Substantia nigra (tissue), 51 donors: ENCODE measurements at places on chromosomes 7 and 10.

DNA sequence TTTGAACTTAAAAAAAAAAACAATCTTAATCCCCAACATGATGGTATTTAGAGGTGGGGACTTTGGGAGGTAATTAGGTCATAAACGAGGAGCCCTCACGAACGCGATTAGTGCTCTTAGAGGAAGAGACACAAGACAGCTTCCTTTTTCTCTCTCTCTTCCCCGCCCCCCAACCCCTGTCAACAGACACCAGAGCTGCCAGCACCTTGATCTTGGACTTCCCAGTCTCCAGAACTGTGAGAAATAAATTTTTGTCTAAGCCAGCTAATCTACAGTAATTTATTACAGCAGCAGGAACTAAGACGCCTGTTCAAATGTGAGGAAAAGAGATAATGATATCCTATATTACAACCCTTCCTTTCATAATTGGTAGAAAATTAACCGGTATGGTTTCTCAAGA, 40.1 kb downstream of the RELN start:
- DNase-seq = no peak

DNA sequence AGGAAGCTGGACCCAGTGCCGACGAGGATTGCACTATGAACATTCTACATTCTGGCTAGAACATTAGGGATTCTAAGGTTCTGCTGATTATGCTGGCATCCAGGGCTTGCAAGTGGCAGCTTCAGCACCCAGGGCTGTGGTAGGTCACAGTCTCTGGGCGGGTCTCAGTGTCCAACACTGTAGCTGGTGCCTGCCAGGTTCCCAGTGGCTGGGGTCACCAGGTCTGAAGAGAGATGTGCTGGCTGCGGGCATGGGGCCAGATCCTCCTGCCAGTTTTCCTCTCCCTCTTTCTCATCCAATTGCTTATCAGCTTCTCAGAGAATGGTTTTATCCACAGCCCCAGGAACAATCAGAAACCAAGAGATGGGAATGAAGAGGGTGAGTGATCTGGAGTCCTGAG, at the start of gene PTTG1IP2:
Gene PTTG1IP2, plus strand, starts transcription at position 86 of the 400 bp plus-strand sequence. Its CDS starts 148 bp downstream, at position 234.
- DNase-seq = no peak

DNA sequence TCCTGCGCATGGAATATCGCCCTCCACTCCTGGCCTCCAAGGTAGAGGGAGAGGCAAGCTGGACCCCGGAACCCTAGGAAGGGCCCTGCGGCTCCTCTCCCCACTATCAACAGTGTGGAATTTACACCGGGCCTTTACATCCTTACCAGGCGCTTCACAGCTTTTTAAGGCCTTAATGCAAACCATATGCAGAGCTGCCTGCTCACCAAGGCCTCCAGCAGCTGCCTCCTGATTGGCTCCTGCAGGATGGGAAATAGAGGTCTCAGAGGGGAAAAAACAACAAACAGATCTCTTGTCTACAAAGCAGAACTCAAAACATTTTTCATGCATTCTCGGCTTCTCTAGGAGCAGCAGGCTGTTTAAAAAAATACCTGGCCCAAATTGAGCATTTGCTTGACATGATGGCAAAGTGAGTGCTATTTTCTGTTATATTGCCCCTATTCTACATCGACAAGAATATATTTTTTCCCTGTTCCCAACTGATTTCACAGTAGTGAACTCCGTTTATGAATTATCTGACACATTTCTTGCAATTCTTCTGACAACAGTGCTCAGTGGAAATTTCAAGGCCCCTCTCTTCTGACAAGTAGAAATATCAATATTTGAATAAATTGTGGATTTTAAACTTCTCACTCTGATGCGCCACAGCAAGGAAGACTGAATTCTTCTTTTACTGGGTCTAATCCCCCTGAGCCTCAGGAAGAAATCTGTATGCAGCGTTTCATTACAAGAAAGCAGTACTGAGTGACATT, 51.7 kb downstream of the EBF3 start:
- no peak for DNase-seq

- DNase-seq = no peak
Measured at GRCh38 chr7:8829100-8829499, 395.7 kb downstream of the NXPH1 start.

DNA sequence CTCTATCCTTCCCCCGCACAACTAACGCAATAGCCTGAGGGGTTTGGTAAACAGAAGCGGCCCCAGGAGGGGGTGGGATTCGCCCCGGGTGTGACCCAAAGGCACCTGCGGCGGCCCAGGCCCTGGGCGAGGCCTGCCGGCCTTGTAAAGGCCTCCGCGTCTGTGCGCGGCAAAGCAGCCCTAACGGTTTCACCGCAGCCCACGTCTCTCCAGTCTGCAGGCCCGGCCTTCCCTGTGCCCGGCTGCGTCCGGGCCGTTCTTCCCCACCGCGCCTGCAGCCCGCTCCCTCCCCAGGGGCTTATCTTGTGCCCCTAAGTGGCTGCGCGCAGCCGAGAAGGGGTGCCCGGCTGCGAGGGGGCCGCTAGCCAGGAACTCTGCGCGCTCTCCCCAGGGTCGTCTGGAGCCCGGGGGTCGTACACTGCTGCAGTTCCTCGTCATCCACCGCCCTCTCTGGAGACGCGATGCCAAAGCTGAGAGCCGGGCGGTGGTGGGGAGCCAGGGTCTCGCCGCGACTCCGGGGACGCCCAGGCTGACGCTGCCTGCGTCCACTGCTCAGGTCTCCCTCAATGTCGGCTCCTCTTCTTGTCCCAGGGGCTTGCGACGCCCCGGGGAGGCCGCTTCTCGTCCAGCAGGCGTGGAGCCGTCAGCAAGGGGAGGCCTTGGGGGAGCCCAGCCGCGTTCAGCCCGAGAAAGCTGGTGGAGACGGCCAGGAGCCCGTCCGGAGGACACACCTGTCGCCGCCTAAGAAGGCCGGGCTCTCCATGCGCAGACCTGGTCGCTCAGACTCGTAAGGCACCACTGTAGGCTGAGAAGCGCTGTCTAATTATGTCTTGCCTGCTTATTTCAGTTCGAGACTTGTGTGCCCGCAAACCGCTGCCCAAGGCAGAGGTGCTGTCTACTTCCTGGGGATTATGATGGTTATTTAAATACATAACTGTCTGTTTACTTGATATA, 132.3 kb downstream of the SPAG6 start:
- DNase-seq = no peak
